WERI-Rb-1 (cell line): ENCODE measurements at places on chromosomes 5 and 9.

GRCh38 chr5:43113546-43113945 is 7.2 kb upstream of the ZNF131 start:
- DNase-seq, result no peak

DNA sequence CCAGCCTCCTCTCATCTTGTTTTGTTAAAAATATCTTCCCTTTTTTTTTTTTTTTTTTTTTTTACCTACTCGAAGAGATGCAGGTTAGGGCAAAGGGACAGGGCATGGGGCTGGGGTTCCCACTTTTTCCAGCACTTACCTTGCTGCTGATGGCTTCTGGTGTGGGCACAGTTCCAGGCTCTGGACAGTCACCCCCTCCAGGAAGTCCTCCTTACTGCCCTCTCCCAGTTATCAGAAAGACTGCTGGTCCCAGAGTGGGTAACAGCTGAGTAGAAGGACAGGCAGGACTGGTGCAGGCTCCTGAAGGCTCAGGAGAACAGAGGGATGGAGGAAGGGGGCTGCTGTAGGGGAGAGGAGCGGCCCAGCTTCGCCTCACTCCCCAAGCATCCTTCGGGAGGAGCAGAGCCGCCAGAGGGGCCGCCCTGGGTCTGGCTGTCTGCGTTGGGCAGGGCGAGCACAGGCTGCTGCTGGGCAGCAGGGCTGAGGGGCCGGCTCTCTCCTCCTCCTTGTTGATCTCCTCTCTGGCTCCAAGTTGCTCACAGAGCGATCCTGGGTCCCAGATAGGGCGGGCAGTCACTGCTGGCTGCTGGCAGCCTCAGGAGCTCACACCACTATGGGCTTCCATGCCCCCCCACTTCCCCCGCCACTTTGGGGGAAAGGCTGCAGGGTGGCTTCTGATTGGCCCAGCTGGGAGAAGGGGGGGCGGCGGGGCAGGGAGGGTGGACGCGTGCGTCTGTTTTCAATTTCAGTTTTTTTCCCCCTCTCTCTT is at the start of gene PDGFRB:
Gene PDGFRB, minus strand, starts transcription at position 588 of the 769 bp plus-strand sequence. CDS start 18,798 bp downstream, outside the sequence.
- DNase-seq, result no peak

DNA sequence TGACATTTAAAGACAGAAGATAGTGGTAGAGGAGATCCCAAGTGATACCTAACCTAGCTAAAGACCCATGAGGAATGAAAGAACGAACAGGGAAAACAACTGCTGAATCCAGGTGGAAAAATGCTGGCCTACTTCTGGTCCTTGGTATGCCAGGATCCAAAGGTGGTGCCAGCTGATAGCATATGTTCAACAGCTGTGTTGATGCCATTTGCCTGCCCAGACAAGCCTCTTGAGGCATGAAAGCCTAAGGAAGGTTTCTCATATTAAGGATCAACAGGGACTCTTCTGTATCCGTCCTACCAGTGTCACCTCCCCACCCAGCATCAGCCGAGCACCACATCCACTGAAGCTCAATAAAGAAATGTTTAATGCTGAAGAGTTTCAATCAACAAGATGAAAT is 225.7 kb upstream of the DMRT1 start:
- DNase-seq, result no peak

GRCh38 chr5:38576442-38576841 is 20.0 kb upstream of the LIFR start:
- DNase-seq, result no peak

DNA sequence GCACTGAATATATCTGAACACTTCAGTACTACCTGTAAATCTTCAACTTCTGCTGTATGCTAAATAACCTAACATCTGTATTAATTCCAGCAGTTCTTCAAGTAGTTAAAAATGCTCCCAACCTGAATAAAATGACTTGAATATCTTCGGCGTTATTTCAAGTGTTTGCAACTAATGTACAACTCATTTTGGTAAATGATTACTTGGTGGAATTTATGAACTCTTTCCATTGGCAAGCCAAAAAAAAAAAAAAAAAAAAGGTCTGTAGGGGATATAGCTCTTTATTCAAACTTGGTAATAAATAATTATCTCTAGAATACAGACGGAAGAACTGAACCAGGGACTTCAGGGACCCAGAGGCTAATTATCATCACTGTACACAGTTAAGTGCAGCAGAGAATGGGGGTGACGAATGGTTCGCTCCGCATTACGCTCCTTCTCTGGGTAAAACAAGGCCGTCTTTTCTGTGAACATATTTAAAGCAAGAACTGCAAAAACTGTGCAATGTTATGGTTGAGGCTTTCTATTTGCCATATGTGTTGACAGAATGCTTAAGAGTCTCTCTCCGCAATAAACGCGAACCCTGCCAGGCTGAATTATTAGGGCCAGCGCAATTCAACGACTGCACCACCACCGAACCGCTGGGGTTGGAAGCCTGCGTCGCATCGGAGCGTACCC is 1.9 kb upstream of the ERBIN start:
- peak; percentile 54 for DNase-seq

DNA sequence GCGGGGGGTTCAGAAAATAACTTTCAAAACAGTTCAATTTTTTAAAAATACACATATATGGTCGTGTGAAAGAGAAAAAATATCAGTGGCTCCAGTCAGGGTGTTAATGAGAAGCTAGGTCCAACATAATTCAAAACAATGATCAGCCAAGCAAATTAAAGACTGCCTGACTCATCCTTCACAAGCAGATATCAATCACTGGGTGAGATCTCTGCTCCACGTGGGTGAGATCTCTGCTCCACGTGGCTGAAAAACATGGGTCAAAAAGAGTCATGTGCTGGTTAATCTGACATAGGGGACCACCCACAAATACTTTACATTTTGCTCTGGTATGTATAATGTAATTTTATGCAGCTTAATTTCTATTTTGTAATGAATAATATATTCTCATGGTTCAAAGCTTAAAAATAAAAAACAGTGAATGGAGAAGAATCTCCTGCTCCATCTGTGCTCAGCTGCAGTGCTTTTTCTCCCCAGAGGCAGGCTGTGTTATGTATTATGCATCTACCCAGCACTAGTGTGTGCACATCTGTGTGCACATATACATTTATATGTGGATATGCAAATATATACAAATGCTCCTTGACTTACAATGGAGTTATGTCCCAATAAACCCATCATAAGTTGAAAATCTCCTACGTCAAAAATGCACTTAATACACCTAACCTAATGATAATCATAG is 93.1 kb upstream of the S1PR3 start:
- no peak for DNase-seq

- DNase-seq, result no peak
These were observed 78.7 kb downstream of the SLC25A46 start for GRCh38 chr5:110817459-110817858.

- DNase-seq, result no peak
These were observed 127.6 kb downstream of the RFX3 start for GRCh38 chr9:3398232-3398648.

- no peak for DNase-seq
These were observed 318.8 kb downstream of the PIK3R1 start for GRCh38 chr5:68534131-68534940.
